ENCODE measurements at places on chromosomes 7 and 10. TPM values are rescaled to one million over a fixed set of nuclear protein-coding genes. Genes with fewer than 3 reads are reported as not detected.

GRCh38 chr10:92688573-92688926 is 1.2 kb upstream of the HHEX start:
- no peak for DNase-seq

DNA sequence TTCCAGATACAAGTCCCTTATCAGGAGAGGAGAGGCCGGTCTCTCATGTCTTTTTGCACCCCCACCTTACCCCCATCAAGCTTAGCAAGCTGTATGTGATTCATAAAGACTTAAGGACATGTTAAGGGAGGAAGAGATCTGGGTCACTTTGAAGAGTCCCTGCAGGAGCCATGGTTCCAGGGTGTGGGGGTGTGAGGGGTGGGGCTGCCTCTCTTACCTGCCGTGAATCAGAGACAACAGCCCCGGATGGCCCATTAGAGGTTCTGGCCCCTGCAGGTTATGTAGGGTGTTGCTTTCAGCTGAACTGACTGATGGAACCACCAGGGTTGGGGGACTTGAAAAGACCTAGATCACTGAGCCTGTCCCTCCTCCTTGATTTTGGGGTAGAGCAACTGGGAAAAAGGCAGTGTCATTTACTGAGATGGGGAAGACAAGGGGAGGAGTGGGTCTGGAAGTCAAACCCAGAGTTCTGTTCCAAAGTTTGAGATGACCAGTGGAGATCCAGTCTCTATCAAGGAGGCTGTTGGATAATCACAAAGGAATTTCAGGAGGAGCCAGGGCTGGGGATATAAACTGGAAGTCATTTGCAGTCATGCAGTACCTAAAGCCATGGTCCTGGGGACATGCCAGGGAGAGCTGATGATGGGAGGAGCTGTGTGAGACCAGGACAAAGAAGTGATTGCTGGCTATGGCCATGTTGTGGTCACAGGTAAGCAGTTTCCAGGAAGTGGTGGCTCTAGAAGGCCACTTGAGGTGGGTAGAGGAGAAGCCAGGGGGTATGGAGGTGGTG is 23.1 kb downstream of the ADAMTS14 start:
- no peak for DNase-seq

DNA sequence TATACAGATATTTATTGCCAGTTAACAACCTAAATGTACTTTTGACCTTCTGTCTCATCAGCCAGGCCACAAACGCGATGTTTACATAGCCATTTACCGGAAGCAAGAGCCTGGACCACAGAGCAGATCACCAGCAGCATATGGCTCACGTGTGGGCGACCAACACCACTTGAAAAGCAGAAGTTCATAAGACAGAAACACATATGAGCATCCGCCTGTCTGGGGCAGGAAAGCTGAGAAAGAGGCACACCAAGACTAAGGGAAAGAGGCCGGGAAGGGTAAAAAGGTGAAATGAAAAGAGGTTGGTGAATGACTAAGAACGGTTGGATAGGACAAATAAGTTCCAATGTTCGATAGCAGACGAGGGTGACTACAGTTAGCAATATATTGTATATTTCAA is 1.3 kb downstream of the ABCB1 start:
- no peak for DNase-seq

- DNase-seq, result no peak
Measured at GRCh38 chr7:47066976-47067614, 514.8 kb downstream of the TNS3 start.

Gene ANXA8L1
- 2.1 TPM for polyA plus RNA-seq

- DNase-seq, result no peak
Measured at GRCh38 chr7:88337572-88337971, 30.9 kb upstream of the STEAP4 start.

Gene TFPI2
- 15.9 TPM for polyA plus RNA-seq

Gene EN2
- not detected for polyA plus RNA-seq

GRCh38 chr10:26199841-26200240 is 16.7 kb upstream of the GAD2 start:
- no peak for DNase-seq

Gene LRRC18
- 1.5 TPM for polyA plus RNA-seq

- no peak for DNase-seq
Measured at GRCh38 chr10:87675396-87676376, 16.0 kb downstream of the PAPSS2 start.

- DNase-seq, result no peak
Measured at GRCh38 chr7:5088906-5089305, 43.2 kb downstream of the RBAK start.

All from left lung (tissue), 14 donors.